Left renal pelvis (tissue), 4 donors: ENCODE measurements at places on chromosomes 16 and 17. TPM values are rescaled to one million over a fixed set of nuclear protein-coding genes. Genes with fewer than 3 reads are reported as not detected.

Gene GPR142
- not detected for polyA plus RNA-seq

Gene CDR2L
- polyA plus RNA-seq, result 7.4 TPM

Gene KRT13
- polyA plus RNA-seq, result 0.54 TPM

Gene HS3ST2
- polyA plus RNA-seq, result 0.27 TPM

DNA sequence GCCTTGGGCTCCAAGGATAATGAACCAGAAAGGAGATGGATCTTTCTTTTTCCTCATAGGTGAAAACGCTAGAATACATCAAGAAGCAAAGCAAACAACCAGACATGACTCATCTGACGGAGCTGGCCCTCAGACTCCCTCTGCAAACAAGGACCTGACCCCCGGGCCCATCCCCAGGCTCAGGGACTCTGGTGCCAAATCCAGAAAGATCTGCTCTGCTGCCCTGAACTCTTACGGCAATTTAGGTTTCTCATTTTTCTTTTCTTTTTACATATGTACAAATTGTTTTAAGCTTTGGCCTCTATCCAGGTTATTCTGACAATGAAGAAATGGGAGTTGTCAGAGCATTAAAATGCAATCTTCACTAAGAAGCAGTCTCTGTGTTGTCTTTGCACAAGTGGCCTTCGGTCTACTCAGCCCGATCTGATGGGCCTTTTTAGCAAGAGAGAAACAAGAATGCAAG is 17.7 kb downstream of the KNOP1 start:
- no peak for DNase-seq

DNA sequence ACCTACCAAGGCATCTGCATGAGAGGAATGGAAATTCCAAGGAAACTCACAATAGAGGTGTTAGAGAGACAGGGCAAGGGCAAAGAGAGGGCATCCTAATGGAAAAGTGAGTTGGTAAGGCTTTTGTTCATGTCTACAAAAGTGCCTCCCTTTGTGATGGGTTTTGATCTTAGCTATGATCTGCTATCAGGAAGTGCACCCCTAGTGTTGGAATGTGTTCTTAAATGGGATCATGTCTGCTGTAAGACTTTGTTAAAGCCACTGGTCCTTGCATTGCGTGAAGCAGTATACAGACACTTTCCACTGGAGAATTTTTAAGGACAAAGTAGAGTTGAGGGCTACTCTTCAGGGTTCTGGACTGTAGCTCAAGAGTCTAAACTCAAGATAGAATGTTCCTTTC is 92.0 kb downstream of the MAP2K6 start:
- DNase-seq, result no peak

DNA sequence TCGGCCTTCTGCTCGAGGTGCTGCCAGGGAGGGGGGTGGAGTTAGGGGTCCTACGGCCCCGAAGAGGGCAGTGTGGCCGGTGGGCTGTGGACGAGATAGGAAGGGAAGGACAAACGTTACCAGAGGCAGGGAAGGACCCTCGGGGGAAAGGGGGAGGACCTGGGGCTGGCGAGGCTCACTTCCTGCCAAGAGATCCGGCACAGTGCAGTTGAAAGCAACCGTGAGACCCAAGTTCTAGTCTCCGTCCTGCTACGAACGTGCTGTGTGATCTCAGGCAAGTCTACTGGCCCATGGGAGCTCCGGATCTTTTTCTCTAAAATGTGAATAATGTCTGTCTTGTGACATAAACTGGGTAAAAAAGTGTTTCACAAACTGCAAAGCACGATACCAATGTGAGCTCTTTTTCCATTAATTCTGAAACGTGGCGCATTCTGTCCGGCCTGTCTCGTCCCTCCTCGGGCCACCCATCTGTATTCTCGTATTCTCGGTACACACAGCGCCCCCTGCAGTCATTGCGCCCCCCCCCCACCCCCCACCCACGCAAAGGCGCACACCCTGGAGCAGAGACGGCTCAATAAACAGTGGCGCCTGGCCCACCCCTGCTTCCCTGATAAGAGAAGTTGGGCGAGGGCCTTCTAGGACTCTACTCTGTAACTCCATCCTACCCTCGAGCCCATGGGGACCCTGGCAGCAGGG is 8.8 kb downstream of the CYGB start:
- DNase-seq, result no peak

- no peak for DNase-seq
These were observed 1.6 kb downstream of the NDUFB10 start for GRCh38 chr16:1960665-1961630.

- DNase-seq, result no peak
These were observed 11.8 kb downstream of the C16orf74 start for GRCh38 chr16:85738923-85739715.

DNA sequence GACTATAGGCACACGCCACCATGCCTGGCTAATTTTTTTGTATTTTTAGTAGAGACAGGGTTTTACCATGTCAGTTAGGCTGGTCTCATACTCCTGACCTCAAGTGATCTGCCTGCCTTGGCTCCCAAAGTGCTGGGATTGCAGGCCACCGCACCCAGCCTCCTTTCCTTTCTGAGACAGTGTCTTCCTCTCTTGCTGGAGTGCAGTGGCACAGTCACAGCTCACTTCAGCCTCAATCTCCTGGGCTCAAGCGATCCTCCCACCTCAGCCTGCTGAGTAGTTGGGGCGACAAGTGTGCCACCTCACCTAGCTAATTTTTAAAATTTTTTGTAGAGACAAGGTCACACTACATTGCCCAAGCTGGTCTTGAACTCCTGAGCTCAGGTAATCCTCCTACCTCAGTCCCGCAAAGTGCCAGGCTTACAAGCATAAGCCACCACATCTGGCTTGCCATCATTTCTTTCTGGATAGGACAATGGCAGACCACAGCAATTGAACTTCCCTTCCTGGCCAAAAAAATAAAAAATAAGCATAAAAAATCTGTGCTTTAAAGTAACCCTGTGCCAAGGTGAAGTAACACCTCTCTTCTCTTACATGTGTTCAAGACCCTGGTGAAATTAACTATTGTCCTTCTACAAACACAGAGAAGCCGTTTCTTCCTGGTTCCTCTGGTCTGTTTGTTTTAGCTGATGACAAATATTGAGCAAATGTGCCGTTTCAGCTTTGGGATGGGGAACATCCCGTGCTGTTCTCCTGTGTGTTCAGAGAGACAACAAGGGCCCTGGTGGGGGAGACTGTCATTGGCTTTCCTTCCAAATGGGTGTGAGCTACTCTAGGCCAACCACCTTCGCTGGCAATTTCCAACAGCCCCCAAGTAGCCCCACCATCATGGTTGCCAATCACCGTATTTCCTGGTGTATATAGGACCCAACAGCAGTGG is 60.2 kb downstream of the EMP2 start:
- no peak for DNase-seq

GRCh38 chr17:81977211-81977808 is at the start of gene ASPSCR1:
Gene ASPSCR1 (plus strand): TSS chr17:81977629. CDS start chr17:81977647, 18 bp downstream.
- peak; percentile 70 for DNase-seq

DNA sequence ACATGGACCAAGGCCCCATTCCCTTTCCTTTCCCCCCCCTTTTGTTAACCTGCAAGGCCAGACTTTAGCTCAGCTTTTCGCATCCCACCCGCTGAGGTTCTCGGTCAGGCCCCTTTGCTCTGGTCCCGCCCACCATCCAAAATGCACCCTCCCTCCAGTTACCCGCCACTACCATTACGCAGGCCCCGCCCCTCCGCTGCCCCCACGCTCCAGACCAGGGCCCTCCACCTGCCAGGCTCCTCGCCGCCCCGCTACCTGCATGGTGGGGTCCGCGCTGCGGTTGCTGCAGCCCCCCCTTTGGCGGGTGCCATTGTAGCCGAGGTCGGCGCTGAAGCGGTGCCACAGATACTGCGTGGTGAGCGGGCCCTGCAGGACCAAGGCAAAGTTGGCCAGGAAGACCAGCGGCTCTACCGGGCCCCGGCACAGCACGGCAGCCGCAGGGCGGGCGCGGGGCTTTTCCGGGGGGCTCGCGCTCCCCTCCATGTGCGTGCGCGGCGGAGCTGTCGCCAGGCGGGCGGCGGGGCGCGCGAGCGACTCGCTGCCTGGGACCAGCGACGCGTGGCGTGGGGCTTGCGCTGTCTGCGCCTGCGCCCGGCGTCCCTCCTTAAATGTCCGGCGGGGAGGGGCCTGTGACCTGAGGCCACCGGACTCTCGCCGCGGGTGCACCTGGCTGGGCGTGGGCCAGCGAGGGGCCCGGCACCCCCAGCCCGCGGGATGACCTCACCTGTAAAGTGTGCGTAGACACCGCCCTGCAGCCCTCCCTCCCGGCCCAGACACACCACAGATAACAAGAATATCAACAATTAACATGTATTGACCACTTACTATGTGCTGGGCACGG is at the start of gene SLC46A1:
SLC46A1 (minus strand) TSS at position 581 of the 841 bp plus-strand sequence; CDS start at position 483, 98 bp downstream.
- no peak for DNase-seq

- no peak for DNase-seq
These were observed 1.3 kb upstream of the HSD17B2 start for GRCh38 chr16:82033683-82034300.

DNA sequence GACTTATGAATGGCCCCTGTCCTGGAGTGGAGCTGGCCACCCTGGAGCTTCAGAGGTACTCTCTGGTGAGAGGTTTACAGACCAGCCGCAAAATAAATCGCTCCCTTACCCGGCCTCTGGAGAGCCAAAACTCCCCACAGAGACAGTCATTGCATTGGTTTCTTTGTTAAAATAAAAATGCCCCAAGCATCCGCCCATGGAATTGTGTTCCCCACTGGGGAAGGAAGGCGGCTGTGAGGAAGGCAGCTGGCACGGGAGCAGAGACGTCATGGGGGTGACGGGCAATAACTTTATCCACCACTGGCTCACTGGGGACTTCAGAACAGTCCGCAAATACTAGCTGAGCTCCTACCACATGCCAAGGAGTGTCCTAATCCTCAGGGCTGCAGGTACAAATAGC is 266.2 kb upstream of the FOXF1 start:
- no peak for DNase-seq

DNA sequence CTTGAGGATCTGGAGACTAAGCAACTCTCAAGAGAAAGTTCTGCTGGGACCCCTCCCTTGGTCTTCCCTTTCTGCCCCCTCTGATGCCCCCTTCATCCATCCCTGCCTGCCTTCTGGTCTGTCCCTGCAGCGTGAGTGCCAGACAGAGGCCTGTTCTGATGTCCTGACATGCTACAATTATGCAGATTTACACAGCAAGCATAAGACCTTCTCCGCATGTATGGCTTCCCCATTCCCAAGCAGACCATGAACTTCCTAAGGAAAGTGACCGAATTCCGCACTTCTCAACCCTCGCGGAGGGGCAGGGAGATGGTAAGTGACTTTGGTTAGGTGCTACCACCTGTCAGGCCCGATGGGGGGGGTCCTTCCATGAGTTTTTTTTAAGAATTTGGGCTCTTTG is 150.1 kb upstream of the SDK2 start:
- no peak for DNase-seq

- peak; percentile 78 for DNase-seq
These were observed at the start of gene MTSS2 for GRCh38 chr16:70685938-70686375. Gene MTSS2 (minus strand): TSS chr16:70686053. CDS start chr16:70685791, 262 bp downstream.

DNA sequence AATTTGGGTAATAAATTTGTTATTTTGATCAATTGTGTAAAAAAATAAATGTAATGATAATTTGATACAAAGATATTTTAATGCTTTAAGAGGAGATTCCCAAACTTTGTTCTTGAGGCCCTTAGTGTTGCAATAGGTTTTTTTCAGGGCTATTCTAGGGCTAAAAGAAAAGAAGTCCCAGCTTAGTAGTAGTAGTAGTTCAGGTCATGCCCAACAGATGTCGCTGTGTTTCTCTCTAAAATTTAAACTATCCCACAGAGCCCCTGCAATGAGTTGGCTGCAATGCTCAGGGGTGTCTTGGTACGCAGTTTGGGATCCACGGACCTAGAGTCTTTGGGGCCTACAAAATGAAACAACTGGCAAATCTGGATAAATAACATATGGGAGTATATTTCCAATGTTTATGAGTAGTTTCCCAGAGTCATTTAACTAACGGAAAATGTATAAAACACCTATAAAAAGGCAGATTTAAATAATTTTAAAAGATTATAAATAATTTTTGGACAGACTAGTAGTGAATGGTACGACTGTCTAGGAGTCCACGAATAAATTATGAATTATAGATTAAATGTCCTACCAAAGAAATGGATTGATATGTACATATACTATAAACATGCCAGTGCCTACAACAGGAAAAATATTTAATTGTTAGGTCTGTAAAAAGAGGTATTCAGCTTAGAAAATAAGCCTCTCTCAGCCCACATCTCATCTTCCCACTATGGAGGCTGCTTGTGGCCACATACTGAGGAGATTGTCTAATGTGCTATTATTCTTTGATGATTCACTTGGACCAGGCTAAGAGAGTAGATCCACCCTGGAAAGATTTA is 228.5 kb upstream of the PMFBP1 start:
- peak; percentile 29 for DNase-seq

GRCh38 chr17:28615260-28615940 is 1.4 kb upstream of the RSKR start:
- DNase-seq, result no peak

- no peak for DNase-seq
These were observed 5.2 kb upstream of the RAB26 start for GRCh38 chr16:2142942-2143877.

DNA sequence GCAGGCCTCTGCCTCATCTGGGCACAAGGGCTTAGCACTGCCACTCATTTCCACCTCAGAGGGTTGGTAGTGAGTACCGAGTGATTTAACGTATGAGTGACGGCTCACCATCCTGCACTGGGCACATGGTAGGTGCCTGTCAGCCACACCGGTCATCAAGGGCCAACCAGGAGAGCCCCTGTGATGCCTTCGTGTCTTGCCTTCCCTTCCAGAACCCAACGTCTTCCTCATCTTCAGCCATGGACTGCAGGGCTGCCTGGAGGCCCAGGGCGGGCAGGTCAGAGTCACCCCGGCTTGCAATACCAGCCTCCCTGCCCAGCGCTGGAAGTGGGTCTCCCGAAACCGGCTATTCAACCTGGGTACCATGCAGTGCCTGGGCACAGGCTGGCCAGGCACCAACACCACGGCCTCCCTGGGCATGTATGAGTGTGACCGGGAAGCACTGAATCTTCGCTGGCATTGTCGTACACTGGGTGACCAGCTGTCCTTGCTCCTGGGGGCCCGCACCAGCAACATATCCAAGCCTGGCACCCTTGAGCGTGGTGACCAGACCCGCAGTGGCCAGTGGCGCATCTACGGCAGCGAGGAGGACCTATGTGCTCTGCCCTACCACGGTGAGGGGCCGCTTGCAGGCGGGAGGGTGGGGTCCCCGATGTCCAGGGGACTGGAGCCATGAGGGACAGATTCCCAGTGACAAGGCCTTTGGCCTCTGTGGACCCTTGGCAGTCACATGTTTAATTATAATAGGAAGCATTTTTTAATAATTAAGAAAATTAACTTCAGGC is 37.1 kb downstream of the MRC2 start:
- DNase-seq, result no peak

DNA sequence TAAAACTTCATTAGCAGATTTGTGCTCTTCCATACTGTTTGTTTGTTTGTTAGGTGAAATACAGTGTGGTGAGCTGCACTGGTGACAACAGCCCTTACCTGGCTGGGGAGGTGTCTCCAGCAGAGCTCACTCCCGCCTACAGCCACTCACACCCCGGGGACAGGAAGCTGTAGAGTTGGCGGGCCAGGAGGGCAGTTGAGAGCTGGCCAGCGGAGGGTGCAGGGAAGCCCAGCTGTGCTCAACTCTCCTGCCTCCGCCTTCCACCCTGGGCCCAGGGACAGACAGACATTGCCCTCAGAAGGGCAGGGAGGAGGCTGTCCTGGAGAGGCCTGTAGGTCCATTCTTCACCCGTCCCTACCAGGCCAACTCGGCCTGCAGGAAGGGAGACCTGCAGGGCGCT is 48.6 kb upstream of the PVALEF start:
- no peak for DNase-seq
